ENCODE measurements at places on chromosomes 5 and 9.
A peak's percentile ranks its signal among the peaks of the same experiment; 100 is the strongest.

DNA sequence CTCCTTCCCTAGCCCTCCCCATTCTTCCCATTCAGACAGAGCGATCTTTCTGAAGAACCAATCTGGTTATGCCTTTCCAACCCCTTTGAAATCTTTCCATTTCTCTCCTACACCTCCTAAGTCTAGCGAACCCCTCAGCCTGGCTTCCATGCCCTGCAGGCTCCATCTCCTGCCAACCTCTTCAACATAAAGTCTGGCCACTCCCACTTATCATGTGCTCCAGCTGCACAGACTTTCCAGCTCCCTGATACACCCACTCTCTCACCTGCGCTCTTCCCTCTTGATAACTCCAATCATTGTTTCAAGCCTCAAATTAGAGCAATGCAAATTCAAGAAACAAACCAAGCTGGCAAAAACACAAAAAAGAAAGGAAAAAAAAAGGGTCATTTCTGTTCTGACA is 3.8 kb upstream of the ORM1 start:
- DNase-seq, result no peak

DNA sequence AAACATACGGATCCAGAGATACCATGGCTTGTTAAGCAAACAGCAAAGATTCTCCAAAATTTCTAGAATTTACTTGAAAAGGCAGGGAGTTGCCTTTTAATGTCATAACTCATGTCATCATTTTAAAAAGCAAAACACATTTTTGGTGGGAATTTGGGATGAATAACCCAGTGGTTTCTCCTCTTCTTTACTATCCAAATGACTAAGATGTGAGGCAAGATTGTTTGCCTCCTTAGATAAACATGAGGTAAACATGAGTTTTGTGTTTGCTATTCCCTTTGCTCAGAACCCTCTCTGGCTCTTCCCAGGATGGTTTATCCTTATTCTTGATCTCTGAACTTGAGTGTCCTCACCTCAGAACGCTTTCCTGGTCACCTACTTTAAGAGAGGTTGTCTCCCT is 267.0 kb downstream of the EBF1 start:
- no peak for DNase-seq

DNA sequence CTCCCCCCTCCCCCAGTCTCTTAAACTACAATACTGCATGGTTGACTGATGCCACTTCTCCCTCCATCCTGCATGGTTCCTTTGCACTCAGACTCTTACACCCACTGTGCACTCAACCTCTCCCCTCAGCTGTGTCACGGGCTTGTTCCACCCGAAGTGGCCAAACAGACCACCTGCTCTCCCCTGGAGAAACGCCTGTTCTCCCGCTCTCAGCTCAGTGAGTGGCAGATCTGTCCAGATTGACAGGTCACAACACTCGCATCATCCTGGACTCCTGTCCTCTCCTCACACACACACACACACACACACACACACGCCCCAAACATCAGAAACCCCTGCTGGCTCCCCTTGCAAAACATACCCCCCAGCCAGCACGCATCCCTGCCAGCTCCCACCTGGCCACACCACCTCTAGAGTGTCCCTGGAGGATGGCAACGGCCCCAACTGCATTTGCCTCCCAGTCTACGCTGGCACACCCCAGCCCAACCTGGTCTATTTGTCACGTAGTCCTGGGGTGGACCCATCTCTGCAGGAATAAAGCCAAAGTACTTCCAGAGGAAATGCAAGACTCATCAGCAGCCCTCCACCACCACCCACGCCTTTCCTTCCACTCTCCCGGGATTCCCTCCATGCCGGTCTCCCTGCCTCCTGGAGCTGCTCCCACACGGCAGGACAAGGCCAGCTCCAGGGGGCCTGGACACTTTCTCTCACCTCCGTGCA is 2.9 kb downstream of the OR2V1 start:
- DNase-seq, result no peak

DNA sequence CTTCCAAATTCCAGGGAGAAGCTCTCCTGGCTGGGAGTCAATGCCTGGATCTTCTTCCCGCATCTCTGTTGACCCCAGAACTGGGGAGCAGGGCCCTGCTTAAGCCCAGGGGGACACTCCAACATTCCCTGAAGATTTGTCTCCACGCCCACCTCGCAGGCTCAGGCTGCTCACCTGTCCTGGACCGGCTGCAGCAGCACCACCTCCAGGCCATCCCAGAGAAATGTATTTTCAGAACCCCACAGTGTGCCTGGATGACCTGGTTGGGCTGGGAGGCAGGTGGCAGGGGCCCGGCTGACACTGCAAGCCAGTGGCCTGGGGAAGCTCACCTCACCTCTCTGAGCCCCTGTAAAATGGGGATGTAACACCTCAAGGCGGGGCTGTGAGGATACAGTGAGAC is 27.1 kb upstream of the ZBTB43 start:
- DNase-seq, result no peak

- DNase-seq, result no peak
Measured at GRCh38 chr5:154355129-154355611, 90.6 kb upstream of the SAP30L start.

DNA sequence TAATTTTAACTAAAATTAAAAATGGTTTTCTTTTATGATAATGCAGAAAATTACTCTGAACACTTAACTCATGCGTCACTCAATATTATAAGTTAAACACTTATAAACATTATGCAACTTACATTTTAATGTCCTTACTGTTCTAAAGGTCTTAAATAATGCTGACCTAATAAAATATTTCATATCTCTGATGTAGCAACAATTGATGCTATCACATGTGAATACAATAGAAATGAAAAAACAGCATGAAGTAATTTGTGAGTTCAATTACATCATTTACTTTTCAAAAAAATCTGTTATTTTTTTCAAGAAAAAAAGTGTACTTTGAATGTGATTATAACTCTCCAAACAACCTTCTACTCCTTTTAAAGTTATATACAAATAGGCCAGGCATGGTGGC is 26.4 kb upstream of the REEP5 start:
- DNase-seq, result no peak

GRCh38 chr9:70438341-70438928 is 24.0 kb upstream of the KLF9 start:
- DNase-seq, result peak; percentile 4

All from NK-92 treated with Interleukin-12 subunit alpha and Interleukin-12 subunit beta, amount 100 ng/mL, for 24 hours (cell line).